Hematopoietic multipotent progenitor cell treated with erythropoietin and hydrocortisone succinate and interleukin-3 and kit ligand, for 15 days (in vitro differentiated cells): ENCODE measurements at places on chromosomes 7 and 10.

DNA sequence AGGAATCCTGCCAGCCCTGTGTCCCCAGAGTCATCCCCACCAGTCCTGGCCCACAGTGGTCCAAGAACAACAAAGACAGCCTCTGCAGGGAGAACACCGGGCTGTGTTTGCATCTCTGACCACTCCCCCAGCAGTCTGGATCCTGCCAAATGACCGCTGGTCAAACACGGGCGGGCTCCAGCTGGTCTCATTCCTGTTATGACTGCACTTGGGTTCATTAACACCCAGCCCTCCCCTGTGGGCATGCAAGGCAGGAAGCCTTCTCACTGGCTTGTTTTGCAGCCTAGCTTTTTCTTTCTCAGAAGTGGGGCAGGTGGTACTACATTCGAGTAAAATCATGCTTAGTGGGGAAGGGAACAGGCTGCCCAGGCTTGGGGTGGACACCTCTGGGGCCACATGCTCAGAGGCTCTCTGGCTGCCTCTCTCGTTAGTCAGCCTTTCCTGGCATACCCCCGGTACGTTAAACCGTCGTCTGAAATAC, 190.0 kb downstream of the PLXNA4 start:
- DNase-seq, result no peak

DNA sequence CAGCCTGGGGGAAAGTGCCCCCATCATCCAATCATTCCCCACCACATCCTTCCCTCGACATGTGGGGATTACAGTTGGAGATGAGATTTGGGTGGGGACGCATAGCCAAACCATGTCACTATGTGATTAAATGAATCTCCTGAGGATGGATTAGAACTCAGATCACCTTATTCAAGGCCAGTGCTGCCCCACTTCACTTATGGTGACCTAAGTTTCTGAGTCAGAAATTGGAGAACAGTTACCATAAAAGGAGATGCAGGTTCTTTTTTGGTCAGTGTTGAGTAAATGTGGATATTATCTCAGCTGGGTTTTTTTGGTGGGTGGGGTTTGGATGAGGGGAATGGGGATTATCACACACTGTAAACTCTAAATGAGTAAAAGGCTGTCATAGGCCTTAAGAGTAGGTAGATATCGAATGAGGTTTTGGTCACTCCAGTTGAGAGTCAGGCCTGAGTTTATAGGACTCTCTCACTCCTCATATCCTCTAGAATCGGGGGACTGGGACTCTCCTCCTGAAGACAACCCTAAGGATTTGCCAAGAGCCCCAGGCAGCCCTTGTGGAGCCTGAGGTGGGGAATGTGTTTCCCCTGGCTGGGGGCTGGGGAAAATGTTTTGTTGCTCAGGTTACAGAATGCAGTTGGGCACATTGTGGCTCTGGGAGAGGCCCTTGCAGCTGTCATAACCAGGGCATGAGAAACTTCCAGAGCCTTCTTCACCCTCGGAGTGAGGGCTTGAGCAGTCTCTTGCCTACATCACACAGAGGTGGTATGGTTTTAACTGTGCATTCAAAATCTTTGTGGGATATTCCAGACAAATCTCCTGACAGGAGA, 213.0 kb downstream of the BAMBI start:
- DNase-seq, result no peak

GRCh38 chr10:97766106-97766810, 5.5 kb downstream of the SFRP5 start:
- no peak for DNase-seq

GRCh38 chr7:28142650-28143049, 37.9 kb downstream of the JAZF1 start:
- no peak for DNase-seq

DNA sequence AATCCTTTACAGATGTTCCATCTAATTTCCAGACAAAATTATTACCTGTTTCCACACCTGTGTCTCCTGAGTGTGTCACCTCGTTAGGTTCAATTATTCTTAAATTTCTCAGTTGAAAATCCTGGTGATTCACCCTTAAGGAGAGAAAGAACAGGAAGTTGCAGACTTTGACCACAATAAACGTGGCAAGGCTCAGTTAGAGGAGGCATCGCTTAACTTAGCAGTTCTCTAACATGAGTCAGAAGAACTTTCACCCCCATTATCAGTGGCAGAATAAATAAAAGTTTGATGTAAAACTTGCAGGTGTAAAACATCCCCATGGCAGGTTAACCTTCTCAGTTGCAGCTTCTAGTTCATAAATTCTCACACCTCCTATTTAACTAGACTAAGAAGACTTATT, 8.3 kb downstream of the XPNPEP1 start:
- DNase-seq, result no peak
